Heart left ventricle (tissue), 16 donors: ENCODE measurements at places on chromosomes 13 and 19.

DNA sequence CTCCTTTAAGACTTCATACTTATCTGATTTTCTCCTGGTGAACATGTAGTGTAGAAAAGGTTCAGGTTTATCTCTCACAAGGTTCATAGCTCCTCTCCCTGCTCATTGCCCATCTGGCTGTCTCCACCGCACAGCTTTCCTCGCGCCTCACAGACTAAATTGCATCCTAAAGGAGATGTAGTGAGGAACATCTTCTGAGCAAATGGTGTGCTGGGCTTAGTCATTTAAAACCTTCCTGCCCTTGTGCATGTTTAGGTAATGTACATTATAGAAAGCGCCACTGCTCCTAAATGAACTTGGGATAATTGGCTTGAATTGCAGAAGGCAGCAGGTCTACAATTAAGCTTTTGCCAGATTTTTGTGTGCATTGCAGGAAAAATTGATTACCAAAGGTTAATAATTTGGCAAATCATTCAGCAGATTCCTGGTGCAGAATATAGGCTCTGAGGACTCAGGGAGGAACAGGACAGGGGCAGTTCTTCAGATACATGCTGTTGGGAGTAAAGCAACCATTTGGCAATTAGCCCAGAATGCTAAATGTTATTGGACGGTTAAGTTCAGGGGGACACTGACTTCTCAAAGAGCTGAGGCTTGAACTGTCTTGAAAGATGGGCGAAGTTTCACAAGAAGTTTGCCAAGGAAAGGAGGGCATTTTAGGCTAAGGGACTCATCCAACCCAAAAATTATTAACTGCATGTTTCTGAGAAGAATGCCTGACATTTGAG is 108.4 kb upstream of the CLDN10 start:
- no peak overlapping the region for H3K4me3 ChIP-seq
- no peaks in the 10 kb centered on the region for H3K4me1 ChIP-seq
- no peak for DNase-seq

DNA sequence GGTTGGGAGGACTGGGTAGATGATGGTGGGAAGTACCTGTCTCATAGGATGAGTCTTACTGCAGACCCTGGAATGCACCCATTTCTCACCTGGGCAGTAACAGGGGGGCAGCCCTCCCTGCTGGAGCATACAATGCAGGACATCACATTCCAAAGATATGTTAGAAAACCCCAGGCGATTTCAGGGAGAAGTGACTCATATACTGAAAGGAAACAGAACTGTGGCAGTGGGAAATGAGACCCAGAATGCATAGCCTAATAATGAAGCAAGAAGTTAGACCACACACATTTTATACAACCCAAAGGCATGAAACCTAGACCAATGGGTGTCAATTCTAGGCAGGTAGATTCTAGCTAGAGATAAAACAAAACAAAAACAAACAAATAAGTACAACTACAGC is 402.7 kb downstream of the IRS2 start:
- no peak for DNase-seq
- H3K4me3 ChIP-seq, result no peak overlapping the region
- H3K27ac ChIP-seq, result no peak overlapping the region
- H3K36me3 ChIP-seq, result no peaks in the 10 kb centered on the region

DNA sequence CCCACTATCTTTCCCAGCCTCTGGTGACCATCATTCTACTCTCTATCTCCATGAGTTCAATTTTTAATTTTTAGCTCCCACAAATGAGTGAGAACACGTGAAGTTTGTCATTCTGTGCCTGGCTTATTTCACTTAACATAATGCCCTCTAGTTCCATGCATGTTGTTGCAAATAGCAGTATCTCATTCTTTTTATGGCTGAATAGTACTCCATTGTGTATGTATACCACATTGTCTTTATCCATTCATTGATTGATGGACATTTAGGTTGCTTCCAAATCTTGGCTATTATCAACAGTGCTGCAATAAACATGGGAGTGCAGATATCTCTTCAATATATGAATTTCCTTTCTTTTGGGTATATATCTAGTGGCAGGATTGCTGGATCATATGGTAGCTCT is 22.9 kb upstream of the ZFP82 start:
- DNase-seq, result no peak
- no peaks in the 10 kb centered on the region for H3K4me1 ChIP-seq
- no peaks in the 10 kb centered on the region for H3K27me3 ChIP-seq
- H3K27ac ChIP-seq, result no peak overlapping the region

- H3K27ac ChIP-seq, result no peak overlapping the region
- H3K4me1 ChIP-seq, result no peaks in the 10 kb centered on the region
- H3K36me3 ChIP-seq, result no peaks in the 10 kb centered on the region
- H3K27me3 ChIP-seq, result peaks cover 6% of the 10 kb centered on the region
- no peak for DNase-seq
Observed at GRCh38 chr19:31438401-31439269, 89.4 kb upstream of the TSHZ3 start.

GRCh38 chr13:89113744-89114143 is 1442.6 kb downstream of the SLITRK5 start:
- DNase-seq, result no peak
- no peaks in the 10 kb centered on the region for H3K27me3 ChIP-seq
- H3K36me3 ChIP-seq, result no peaks in the 10 kb centered on the region
- no peak overlapping the region for H3K27ac ChIP-seq
- no peak overlapping the region for H3K4me3 ChIP-seq
- no peaks in the 10 kb centered on the region for H3K4me1 ChIP-seq

DNA sequence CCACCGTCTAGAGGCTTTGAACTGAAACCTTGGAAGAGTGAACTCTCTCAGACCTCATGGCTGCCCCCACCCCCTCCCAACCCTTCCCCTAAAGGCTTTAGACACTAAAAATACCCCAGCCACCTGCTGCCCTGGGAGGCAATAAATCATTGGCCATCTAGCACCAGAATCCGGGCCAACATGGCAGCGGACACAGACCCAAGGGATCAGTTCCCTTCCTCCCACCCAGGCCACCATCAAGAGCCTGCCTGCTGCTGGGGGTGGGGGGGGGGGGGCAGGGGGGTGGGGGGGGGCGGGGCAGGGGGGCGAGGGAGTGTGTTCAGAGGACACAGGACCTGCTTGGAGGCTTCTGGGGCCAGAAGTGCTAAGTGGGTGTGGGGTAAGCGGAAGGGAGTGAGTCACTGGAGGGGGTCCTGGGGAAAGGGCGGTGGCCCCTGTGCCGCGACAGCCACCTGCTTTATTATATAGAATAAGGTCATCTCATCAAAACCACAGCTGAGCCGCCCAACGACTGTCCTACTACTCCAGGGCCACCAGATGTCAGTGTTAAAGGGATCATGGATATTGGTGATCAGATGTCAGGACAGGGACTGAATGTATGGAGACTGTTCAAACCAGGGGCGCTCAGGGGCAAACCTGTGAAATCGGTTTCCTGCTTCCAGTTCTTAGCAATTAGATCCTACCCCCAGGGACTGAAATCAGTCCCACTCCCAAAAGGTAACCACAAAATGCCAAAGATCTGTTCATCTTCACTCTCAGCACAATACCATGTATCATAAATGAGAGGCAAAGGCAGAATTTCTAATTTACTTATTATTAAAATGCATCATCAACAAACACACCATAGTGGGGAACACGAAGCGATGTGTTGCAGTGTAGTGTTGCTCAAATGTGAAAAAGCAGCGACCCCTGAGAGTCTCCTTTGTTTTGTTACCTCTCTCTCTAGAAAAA is 24.3 kb downstream of the ARL11 start:
- no peak overlapping the region for H3K27ac ChIP-seq
- no peak overlapping the region for H3K4me3 ChIP-seq
- no peaks in the 10 kb centered on the region for H3K36me3 ChIP-seq
- no peaks in the 10 kb centered on the region for H3K4me1 ChIP-seq

GRCh38 chr13:20997301-20998161 is 63.9 kb downstream of the LATS2 start:
- H3K4me1 ChIP-seq, result peaks cover 32% of the 10 kb centered on the region
- peaks cover 14% of the 10 kb centered on the region for H3K36me3 ChIP-seq
- H3K27ac ChIP-seq, result no peak overlapping the region
- H3K27me3 ChIP-seq, result no peaks in the 10 kb centered on the region

DNA sequence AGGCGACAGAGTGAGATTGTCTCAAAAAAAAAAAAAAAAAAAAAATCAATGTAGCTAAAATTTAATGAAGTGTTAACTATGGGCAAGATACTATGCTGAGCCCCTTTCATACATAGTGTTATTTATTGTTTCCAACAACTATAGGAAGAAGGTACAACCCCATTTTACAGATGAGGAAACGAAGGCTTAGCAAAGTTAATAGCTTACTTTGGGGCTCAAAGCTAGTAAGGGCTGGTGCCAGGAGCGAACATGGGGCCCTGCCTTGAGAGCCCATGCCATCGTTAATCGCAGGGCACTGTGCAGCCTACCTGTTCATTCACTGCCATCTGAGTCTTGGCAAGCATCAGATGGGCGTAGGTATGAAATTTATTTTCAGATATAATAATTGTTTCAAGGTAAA is 1.9 kb upstream of the FRY start:
- no peaks in the 10 kb centered on the region for H3K27me3 ChIP-seq
- no peaks in the 10 kb centered on the region for H3K36me3 ChIP-seq
- DNase-seq, result no peak

DNA sequence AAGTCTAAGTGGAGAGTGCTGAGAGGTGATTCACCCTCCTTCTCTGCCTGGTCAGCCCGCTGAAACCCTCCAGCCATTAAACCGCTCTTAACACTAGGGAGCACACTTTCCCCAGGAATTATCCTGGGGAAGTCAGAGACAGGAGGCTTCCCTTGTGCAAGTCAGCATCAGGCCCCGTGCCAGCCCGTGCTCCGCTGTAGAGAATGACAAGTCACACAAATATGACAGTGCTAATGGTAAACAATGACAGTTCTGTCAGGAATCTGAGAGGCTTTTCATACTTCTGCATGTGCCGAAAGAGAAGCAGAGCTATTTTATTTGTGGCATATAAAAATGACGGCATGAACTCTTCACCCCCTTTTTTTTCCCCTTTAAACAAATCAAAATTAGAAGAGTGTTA is 816.9 kb upstream of the SLC10A2 start:
- H3K36me3 ChIP-seq, result no peaks in the 10 kb centered on the region
- H3K27ac ChIP-seq, result no peak overlapping the region
- no peak overlapping the region for H3K4me3 ChIP-seq
- peak; percentile 64 for DNase-seq
- no peaks in the 10 kb centered on the region for H3K4me1 ChIP-seq

DNA sequence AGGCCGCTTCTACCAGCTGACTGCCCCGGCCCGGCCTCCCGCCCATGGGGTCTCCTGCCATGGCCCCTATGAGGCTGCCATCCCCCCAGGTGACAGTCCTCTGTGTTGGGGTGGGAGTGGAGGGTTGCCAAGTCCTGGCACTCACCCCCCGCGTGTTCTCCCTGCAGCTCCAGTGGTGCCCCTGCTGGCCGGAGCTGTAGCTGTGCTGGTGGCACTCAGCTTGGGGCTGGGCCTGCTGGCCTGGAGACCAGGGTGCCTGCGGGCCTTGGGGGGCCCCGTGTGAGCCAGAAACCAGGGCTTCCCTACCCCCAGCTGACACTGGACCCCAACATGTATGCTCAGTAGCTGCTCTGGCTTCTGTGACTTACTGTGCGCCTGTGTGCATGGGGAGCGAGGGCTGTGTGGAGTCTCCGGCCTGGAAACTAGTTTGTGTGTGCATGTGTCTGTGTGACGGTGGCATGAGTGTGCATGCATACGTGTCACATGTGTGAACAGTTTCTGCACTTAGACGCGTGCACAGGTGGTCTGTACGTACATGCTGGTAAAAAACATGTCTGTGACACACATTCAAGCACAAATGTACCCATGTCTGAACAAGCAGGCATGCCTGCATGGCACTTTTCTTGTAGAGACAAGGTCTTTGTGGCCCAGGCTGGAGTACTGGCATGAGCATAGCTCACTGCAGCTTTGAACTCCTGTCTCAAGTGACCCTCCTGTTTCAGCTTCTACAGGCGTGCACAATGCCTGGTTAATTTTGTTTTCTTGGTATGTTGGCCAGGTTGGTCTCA is 4.9 kb downstream of the ACP4 start:
- peaks cover 10% of the 10 kb centered on the region for H3K36me3 ChIP-seq
- DNase-seq, result no peak
- H3K4me3 ChIP-seq, result no peak overlapping the region
- H3K27ac ChIP-seq, result no peak overlapping the region
- H3K27me3 ChIP-seq, result no peaks in the 10 kb centered on the region

GRCh38 chr13:45295536-45295935 is 45.4 kb downstream of the TPT1 start:
- no peak for DNase-seq
- H3K27me3 ChIP-seq, result no peaks in the 10 kb centered on the region
- no peak overlapping the region for H3K4me3 ChIP-seq
- no peaks in the 10 kb centered on the region for H3K4me1 ChIP-seq
- no peak overlapping the region for H3K27ac ChIP-seq
- no peaks in the 10 kb centered on the region for H3K36me3 ChIP-seq

DNA sequence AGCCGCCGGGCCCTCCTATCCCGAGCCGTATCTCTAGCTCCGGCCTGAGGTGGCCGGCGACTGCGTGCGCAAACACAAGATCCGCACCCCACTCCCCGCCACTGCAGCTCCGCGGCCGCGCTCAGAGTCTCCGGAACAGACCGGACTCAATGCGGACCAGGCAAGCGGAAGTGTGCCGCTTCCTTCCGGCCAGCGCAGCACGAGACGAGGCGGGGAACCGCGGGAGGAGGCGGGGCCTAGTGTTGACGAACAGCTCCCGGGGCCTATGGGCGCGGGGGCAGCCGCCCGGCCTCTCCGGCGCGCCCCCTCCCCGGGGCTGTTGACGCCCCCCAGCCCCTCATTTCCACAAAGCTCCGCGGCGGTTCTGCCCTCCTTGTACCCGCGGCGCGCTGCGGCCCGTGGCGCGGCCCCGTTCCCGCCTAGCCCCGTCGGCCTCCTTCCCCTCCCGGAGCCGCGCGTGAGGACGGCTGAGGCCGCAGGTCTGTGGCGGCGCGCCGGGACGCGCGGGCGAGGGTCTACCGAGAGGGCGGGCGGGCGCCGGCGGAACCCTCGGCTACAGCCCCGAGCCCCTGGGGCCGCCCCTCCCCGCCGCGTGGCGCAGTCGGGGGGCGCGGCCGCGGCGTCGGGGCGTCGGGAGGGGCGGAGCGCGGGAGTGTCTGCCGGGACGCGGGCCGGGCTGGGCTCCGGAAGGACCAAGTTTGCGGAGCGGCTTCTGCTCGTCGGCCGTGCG is at the start of gene DPY19L3:
DPY19L3 (plus strand) TSS at position 340 of the 730 bp plus-strand sequence. CDS start 2,484 bp downstream, outside the sequence.
- H3K27me3 ChIP-seq, result no peaks in the 10 kb centered on the region
- peaks cover 13% of the 10 kb centered on the region for H3K36me3 ChIP-seq
- peaks cover 14% of the 10 kb centered on the region for H3K4me1 ChIP-seq
- H3K27ac ChIP-seq, result peak within 1 kb of the TSS; percentile 98

- H3K27ac ChIP-seq, result no peak overlapping the region
- H3K4me1 ChIP-seq, result no peaks in the 10 kb centered on the region
- no peaks in the 10 kb centered on the region for H3K36me3 ChIP-seq
- H3K4me3 ChIP-seq, result no peak overlapping the region
Observed at GRCh38 chr19:49326165-49326704, 1.2 kb upstream of the SLC6A16 start.

DNA sequence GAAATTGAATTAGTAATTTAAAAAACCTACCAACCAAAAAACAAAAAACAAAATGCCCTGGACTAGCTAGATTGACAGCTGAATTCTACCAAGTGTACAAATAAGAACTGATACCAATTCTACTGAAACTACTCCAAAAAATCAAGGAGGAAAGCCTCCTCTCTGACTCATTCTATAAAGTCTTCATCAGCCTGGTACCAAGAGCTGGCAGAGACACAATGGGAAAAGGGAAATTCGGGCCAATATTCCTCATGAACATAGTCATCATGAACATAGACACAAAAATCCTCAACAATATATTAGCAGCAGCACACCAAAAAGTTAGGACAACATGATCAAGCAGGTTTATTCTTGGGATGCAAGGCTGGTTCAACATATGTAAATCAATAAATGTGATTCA is 2667.7 kb upstream of the PCDH20 start:
- no peaks in the 10 kb centered on the region for H3K36me3 ChIP-seq
- no peak overlapping the region for H3K4me3 ChIP-seq
- no peaks in the 10 kb centered on the region for H3K27me3 ChIP-seq
- H3K4me1 ChIP-seq, result no peaks in the 10 kb centered on the region
